ENCODE measurements at places on chromosomes 11 and 22.

GRCh38 chr22:40407021-40407761, 36.8 kb downstream of the SGSM3 start:
- no peak for DNase-seq

DNA sequence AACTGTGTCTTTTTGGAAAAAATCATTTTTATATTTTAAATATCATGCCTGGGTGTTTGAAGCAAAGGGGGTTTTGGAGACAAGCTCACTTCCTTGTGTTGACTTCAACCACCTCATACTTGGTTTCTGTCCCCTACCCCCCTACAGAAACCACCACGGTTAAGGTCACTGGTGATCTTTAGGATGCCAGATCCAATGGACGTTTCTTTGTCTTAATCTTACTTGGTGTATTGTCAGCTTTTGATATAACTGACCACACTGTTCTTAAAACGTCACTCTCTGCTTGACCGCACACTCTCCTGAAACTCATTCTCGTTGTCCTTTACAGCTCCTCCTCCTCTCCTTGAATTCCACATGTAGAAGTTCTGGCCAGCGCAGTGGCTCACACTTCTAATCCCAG, 34.8 kb upstream of the SWAP70 start:
- no peak for DNase-seq

DNA sequence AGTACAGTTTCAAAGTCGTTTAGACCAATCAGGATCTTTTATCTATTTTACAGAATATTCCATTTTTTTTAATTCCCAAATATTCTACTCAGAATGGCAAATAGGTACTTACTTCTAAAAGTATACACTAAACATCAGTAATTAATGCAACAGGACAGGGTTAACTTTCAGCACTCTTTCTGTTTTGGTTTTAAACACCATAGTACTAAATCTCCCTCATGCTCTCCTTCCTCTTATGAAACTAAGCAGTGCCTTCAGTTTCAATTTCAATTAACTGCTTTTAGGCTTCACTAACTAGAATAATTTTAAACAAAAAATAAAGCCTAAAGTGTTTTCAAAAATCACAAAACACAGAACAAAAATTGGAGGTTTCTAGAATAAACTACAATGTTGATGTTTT, 57.9 kb downstream of the NOX4 start:
- no peak for DNase-seq

GRCh38 chr11:42337786-42338455, 878.5 kb upstream of the LRRC4C start:
- no peak for DNase-seq

- DNase-seq = peak; percentile 52
Observed at GRCh38 chr22:36368359-36368983, 19.3 kb downstream of the MYH9 start.

DNA sequence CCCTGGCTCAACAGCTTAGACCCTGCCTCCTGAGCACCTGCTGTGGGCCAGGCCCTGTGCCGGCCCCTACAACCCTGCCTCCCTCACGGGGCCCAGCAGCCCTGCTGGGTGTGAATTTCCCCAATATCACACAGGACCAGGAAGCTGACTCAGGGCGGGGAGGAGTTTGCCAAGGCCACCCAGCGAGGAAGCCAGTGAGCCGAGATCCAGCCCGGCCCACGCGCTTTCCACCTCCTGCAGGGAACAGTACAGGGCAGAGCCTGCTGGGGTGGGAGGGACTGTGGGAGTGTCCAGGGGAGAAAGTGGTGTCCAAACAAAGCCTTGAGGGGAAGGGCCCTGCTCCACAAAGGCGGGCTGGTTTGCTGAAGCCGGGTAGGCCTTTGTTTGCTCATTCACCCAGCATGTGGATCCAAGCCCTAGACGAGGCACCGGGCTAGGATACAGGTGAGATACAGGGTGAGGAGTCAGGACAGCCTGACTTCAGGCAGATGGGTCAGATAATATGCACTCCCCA, 26.8 kb downstream of the RPL3 start:
- DNase-seq = no peak

DNA sequence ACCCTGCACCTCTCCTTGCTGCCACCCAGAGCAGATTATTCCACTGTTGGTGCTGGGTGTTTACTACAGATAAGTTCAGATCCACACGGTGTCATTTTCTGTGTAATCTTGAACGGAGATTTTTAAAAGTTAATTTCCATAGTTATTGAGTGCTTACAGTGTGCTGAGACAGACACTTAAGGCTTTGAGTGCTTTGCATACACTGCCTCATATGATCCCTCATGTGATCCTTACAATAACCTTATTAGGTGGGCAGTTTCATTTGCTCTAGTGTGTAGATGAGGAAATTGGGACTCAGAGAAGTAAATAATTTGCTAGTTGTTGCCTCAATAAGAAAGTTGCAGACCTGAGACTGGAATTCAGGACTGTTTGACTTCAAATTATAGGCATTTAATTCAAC, 32.3 kb upstream of the ME3 start:
- no peak for DNase-seq

DNA sequence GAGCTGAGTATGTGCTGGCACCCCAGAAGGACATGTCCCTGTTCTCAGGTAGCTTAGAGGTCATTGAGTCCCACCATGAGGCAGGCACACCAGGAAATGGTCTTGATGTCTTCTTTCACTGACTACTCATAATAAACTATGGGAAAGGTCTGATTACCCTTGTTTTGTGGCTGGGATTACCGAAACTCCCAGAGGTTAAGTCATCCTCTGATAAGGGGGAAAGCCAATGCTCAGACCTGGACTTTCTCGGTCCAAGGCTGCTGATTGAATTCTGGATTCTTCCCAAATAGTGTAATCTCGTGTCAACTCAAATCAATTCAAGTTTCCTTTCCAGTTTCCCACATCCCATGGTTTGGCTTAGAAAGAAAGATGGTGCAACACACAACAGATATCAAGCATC, 3.7 kb upstream of the CD44 start:
- no peak for DNase-seq

DNA sequence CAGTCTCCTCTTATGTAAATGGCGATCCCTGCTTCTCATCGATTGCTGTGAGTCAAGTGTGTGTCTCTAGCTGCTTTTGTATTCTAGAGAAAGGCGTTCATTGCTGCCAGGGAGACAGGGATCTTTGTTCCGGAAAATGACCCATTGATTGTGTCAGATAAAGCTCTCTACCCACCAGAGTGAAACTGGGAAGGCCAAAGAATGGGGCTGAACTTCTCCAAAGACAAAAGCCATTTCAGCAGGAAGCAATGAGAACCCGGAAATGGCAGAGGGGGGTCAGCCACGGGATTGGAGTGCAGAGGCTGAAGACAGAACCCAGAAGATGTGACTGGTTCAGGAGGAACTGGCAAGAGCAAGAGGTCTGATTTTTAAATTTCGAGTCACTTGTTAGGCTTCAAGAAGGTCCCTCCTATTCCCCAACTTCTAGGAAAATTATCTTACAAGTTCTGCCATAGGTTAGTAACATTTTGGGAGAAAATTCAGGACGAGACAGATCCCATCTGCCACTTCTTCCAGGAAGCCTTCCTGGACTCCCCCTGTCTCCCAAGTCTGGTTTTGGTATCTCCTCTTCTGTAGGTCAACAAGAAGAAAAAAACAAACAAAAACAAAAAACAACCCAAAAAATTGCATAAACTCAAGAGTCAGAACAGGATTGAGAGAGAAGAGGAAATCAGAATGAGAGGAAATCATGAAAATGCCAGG, 110.6 kb downstream of the NECTIN1 start:
- DNase-seq = no peak

DNA sequence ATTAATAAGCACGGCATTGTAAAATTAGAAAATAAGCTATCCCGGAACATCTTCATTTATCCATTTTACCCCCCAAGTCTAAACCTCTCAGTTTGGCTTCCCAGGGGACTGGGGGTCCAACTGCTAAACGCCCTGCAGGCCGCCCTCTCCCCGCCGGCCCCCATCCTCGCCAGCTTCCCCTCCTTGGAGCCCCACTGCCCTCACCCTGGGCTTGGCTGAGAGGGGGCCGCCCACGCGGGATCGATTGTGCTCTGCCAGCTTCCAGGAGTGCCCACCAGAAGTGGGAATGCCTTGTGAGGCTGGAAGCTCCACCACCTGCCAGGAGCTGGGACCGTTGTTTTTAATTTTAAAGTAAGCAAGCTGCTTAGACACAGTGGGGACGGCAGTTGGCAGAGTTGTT, 353.5 kb downstream of the TBC1D22A start:
- no peak for DNase-seq

DNA sequence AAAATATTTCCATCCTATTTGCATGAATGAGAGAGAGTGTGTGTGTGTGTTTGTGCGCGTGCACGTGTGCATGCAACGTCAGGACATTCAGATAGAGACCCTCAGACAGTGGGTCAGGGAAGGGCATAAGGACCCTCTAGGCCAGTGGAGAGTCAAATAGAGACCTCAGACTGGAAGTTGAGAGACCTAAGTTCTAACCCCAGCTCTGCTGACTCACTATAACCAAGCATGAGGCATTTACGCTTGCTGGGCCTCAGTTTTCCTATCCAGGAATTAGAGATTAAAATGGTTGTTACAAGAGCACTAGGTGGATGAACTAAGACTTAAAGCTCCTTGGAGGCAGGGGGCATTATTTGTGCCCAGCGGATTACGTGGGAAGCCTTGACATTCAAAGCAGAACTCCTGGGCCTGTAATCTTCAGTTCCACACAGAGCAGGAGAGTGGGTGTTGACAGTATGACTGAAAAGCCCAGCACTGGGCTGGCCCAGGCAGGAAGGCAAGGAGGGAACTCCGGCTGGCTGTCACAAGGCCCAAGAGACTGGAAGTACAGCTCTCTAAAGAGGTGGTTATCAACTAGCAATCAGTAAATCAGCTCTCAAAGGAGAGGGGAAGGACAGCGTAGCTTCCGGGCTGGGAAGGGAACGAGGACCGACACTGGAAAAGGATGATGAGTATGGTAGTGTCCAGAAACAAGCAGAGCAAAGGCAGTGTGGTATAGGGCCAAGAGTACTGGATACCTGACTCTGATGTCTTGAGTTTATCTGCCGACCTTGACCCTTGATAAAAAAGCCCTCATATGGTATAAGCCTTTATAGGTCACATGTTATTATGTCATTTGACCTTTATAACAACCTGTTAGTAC, 9.2 kb downstream of the RHOG start:
- DNase-seq = no peak

- no peak for DNase-seq
Observed at GRCh38 chr11:43789700-43790443, 90.8 kb upstream of the ALKBH3 start.

- no peak for DNase-seq
Observed at GRCh38 chr11:95698676-95699557, 90.7 kb downstream of the FAM76B start.

- DNase-seq = no peak
Observed at GRCh38 chr22:37190262-37190780, 2.3 kb upstream of the C1QTNF6 start.

DNA sequence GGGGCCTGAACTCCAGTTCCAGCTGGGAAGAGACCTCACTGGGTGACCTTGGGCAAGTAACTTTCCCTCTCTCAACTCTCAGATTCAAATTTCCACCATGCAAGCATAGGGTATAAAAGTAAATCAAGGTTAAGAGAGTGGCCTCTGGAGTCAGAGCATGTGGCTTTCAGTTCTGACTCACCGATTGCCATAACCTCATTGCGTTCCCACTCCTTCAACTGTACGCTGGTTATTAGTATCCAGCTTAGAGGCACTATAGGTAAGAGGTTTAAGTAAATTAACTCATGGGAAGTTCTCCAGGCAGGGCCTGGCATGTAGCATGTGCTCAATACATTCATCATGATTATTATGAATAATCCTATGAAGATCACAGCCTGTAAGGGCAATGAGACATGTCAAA, 88.3 kb downstream of the FBXO7 start:
- DNase-seq = no peak

DNA sequence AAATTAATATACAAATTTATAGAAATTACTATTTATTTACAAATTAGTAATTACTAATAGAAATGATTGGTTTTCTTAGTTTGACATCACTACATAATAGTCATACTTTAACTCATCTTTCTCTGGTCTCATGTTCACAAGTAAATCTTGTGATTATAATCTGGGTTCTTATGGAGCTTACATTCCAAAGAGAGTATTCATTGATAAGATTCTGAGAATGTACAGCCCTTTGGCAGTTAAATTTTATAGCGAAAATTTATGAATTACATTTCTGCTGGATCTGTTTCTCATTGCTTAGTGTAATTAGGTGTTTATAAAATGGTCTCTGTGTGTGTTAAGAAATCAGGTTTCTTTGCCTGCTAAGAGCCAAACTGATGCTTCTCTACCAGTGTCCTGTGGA, 175.2 kb downstream of the TMEM135 start:
- no peak for DNase-seq

- no peak for DNase-seq
Observed at GRCh38 chr11:110366291-110366690, 63.5 kb upstream of the FDX1 start.

DNA sequence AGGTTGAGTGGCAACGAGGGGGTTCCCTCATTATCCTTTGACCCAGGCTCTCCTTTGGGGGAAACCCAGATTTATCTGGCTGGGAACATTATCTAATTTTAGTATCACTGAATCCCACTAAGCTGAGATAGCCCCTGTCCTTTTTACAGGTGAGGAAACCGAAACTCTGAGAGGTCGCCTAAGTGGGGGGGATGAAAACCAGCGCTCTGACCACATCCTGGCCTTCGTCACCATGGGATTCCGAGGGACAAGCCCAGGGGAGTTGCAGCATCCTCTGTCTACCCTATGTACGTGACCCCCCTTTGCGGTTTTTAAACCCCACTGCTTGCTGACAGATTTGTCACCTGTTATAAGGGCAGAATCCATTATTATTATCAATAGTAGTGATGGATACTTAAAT, 61.0 kb downstream of the ISX start:
- DNase-seq = no peak

GRCh38 chr11:134414766-134415765, 3.0 kb upstream of the B3GAT1 start:
- no peak for DNase-seq

DNA sequence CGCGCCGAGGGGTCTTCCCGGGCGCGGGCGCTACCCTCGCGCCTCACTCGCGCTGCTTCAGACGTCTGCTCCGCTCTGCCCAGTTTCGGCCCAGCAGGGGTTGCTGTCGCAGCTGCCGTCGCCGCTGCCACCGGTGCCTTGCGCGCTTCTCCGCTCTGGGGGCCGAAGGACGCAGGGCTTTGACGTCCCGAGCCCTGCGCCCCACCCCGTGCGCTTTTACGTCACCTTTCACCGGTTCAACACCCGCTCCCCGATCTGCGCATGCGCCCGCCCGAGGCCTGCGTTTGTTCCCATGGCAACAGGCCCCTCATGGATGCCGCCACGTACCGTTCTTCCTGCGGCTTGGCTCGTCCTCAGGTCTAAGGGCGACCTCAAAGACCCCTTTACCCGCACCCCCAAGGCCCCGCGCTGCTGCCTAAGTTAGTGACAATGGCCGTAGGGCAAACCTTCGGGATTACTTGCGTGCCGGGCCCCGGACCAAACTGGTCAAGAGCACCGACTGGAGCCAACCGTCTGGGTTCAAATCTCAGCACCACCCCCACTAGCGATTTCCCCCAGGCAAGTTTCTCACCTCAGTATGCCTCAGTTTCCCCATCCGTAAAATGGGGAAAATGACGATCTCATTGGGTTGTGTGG, 642 bp upstream of the CDK2AP2 start:
- DNase-seq = peak; percentile 99

GRCh38 chr22:46770151-46770641, 7.7 kb downstream of the TBC1D22A start:
- DNase-seq = no peak

- DNase-seq = no peak
Observed at GRCh38 chr11:44398266-44399030, 88.5 kb upstream of the ALX4 start.

- peak; percentile 59 for DNase-seq
Observed at GRCh38 chr22:37636186-37636948, 3.1 kb upstream of the SH3BP1 start.

GRCh38 chr11:58772329-58773285, 40.9 kb upstream of the GLYAT start:
- DNase-seq = no peak
